CD4-positive, alpha-beta memory T cell (primary cell): ENCODE measurements at places on chromosomes 11 and 22.

- DNase-seq = peak; percentile 66
Measured at GRCh38 chr22:36775586-36775963, 344 bp downstream of the IFT27 start.

- DNase-seq = no peak
Measured at GRCh38 chr22:48536541-48537342, 1290.9 kb downstream of the BRD1 start.

DNA sequence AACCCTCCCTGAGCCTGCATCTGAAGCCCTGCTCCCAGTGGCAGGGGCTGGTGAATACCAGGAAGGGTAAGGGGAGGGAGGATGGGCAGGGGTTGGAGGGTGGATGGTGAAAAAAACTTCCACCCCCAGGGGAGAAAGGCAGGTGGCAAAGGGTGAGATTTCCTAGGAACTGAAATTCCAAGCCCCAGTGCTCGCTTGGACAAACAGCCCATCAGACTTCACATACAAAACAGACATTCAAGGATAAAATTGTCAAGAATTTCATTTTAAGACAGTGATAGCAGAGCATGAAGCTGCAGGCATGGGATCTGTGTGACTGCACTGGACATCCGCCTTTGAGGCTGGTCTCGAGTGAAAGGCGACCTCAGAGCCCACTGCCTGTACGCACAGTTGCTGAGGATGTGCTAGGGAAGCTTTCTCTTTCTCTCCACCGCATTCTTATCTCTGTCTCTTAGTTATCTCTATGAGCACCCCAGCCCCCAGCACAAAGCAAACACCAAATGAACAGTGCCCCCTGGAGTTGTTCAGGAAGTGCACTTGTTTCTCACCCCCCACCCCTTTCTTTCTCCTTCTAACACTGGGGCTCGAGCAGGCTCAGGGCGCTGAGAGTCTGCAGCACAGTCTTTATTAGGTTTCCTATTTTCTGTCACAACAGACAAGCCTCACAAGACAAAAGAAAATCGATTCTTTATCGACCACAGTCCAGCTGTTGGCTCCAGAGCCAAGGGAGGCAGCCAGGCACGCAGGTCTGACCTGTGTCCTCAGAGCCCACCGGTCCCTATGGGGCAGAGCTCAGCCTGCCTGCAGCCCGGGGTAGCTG, 237.3 kb upstream of the NCAM1 start:
- DNase-seq = no peak

DNA sequence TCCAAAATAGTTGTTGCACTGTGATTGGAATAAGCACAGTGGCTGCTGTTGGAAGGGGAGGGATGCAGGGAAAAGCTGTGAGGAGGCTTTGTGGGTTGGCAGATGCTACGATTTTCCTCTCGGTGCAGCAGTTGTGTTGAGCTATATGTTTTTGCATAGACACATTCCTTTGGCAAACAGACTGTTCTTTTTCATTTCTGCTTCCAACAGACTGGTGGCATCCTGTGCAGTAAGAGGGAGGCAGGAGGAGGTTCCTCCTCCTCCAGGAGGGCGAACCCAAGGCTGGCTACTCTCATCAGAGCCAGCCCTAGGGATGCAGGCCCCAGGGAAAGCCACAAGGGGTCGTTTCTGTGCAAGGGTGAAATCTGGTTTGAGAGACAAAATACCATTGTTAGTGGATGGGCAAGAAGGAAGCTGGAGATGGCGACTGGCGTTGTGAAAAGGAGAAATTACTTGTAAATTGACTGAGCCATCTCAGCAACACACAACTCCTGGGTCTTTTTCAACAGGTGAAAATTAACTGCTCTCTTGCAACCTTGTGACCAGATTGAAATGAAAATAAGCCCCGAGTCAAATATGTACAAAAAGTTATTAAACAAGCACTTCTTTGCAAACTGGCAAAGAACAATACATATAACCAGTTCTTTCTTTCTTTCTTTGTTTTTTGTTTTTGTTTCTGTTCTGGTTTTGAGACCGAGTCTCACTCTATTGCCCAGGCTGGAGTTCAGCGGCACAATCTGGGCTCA, 26.5 kb upstream of the UBASH3B start:
- peak; percentile 60 for DNase-seq

- peak; percentile 44 for DNase-seq
Measured at GRCh38 chr22:32796865-32797573, 4.5 kb upstream of the TIMP3 start.

GRCh38 chr11:326842-327580, 6.4 kb upstream of the IFITM3 start:
- DNase-seq = peak; percentile 82

GRCh38 chr22:39306456-39307361, 12.7 kb downstream of the RPL3 start:
- peak; percentile 32 for DNase-seq

DNA sequence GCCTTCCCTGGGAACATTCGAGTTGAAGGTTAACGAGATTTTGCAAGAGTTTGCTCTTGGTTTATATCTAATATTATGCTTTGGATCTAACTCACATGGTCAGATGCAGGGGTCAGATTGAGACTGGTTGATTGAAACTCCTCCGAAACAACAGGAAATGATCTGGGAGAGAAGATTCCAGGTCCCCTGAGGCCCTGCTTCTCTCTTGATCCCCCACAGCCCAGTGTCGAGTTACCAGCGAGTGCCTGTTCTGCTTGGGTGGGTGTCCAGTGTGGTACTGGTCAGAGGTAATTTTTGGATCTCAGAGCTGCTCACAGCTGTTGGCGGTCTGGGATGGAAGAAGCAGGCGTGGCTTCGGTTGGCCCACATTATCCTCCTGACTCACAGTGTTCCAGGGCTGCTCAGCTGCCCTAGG, 9.2 kb downstream of the FBLN1 start:
- no peak for DNase-seq

DNA sequence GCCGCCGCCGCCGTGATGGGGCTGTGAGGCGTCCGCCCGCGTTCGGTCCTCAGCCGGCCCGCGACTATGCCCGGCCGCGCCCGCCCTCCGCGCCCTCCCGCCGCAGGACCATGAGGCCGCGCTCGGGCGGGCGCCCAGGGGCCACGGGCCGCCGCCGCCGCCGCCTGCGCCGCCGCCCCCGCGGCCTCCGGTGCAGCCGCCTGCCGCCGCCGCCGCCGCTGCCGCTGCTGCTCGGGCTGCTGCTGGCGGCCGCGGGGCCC, 215 bp downstream of the ZNRF3 start:
- DNase-seq = no peak

GRCh38 chr11:7579361-7579791, 65.6 kb downstream of the PPFIBP2 start:
- no peak for DNase-seq

DNA sequence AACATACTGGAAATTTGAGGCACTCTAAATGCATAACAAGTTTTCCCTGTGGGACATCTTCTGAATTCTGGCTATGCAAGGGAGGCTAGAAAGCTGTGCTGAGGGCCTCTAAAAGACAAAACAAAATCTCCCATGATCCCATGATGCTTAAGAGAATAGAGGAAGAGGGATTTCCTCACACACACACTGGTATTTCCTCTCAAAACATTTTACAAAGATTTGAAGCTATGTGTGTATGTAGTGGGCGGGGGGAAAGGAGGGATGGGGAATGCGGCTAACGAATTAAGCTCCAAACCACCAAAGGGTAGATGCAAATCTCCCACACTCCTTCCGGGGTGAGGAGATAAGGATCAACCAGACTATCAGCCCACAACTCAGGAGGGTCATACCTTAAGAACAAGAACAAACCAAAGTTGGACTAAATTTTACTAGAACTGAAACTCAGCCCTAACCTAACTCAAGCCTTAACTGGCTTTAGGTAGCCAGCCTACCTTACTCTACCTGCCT, 6.0 kb downstream of the OR2AT4 start:
- no peak for DNase-seq

GRCh38 chr22:24088816-24089215, 77.7 kb downstream of the CABIN1 start:
- DNase-seq = no peak

- no peak for DNase-seq
Measured at GRCh38 chr11:127445476-127445875, 444.9 kb upstream of the KIRREL3 start.

DNA sequence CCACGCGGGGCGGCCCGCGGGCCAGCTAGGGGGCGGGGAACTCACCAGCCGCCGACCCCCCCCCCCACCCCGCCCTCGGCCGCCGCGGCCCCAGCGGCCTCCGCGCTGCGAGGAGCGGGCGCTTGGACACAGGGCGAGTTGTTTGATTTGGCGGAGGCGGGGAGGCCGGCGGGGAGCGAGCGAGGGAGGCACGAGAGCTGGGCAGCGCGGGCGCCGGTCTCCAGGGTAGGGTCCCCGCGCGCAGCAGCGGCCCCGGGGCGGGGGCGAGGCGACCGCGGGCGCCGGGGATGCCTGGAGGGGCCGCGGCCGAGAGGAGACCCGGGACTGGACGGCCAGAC, 64.4 kb downstream of the NAV2 start:
- DNase-seq = no peak

DNA sequence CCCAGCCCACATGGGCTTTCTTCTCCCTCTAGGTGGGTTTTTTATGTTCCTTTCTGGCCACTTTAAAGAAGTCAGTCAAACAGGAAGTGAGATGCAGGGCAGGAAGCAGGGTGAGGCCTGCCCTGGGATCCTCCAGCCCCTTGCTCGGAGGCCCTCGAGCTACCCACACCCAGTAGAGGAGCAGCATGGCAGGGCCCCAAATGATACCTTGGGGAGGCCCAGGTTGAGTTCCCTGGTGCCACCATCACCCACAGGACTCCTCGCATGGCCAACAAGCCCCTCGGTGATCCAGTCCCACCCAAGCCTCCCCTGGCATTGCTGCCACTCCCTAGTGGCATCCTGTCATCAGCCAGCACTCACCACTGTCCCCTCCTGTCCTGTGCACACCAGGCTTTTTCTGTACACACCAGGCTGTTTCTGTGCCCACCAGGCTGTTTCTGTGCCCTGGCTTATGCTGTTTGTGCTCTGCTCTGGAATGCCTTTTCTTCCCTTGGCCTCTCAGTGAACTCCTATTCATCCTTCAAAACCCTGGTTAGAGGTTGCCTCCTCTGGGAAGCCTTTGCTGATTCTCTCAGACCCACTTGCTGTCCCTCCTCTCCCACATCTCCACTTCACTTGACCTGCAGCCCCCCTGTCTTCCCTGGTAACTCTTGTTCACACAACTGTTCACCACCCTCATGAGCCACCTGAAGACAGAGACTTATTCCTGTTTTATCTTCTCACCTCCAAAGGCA, 3.1 kb upstream of the PTGDR2 start:
- no peak for DNase-seq
